ENCODE measurements at places on chromosomes 1 and 21.

DNA sequence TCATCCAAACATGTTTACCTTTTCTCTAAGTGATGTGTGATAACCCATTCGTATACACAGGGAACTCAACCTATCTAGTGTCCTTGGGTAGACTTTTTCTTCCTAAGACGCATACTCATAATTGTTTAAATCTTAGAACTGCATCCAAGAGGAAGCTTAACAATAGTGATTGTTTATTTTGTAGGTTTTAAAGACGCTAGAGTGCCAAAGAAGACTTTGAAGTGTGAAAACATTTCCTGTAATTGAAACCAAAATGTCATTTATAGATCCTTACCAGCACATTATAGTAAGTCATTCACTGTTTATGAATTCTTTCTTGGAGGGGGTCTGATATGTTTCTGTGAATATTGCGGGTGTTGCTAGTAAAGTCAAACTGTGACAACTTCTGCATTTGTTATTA, 25.4 kb downstream of the PLA2G4A start:
- DNase-seq = no peak

GRCh38 chr1:28229996-28230395, 2.8 kb downstream of the DNAJC8 start:
- DNase-seq = no peak

DNA sequence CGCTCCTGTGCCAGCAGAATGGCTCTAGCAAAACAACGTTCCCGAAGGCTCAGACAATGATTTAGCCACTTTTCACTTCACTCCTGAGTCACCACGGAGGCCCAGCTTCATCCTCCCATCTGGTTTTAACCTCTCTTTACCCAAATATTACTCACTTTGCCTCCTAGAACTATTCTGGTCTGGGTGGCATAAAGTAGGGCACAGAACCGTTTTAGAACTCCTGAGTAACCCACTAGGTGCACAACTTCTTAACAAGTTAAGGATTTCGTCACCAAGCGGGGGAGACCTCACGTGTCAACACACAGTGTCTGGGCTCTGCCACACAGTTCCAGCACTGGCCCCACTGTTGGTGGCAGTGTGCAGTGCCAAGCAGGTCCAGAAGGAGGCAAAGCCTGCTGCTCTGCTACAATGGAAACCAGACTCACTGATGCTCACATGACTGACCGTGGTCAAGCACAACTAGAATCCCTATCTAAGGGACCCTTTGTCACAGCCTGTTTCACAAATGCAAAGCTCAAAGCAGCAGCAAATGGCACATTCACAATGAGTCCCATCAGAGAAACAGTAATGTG, 121.7 kb downstream of the SIPA1L2 start:
- no peak for DNase-seq

- DNase-seq = no peak
Observed at GRCh38 chr1:228005511-228006033, 1.2 kb upstream of the WNT3A start.

- no peak for DNase-seq
Observed at GRCh38 chr1:243623841-243624240, 226.2 kb downstream of the AKT3 start.

GRCh38 chr1:21913763-21914162, 23.3 kb downstream of the HSPG2 start:
- DNase-seq = no peak

- no peak for DNase-seq
Observed at GRCh38 chr1:167409183-167409582, 109.1 kb downstream of the CD247 start.

- DNase-seq = no peak
Observed at GRCh38 chr21:23026878-23027277, 2028.7 kb downstream of the NCAM2 start.

- no peak for DNase-seq
Observed at GRCh38 chr21:44415073-44416025, 40.0 kb upstream of the LRRC3 start.

GRCh38 chr1:228456252-228457016, 30.7 kb upstream of the RNF187 start:
- DNase-seq = no peak

DNA sequence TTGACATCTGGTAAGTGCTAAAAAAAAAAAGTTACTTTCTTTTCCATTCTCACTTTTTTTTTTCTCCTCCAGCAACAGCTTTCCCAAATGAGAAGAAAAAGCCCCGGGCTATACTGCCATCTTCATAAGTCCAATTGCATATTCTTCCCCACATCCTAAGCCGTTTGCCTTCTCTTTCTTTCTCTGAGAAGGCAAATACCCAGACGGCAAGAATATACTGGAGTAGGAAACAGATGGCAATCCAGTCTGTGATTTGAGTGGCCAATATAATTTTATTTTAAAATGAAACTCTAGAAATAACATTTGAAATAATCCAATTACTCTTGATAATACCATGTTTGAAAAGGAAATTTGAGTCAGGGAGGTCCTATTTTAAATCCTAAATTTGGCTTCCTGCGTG, 44.6 kb upstream of the GREM2 start:
- DNase-seq = no peak

GRCh38 chr1:175839779-175840669, 96.6 kb upstream of the TNR start:
- DNase-seq = no peak
